Activated T-helper 9 cell treated with anti-CD3 and anti-CD28 coated beads, Interleukin-2, amount 50 U/mL, for 16 hours (primary cell): ENCODE measurements at places on chromosomes 4 and X.

DNA sequence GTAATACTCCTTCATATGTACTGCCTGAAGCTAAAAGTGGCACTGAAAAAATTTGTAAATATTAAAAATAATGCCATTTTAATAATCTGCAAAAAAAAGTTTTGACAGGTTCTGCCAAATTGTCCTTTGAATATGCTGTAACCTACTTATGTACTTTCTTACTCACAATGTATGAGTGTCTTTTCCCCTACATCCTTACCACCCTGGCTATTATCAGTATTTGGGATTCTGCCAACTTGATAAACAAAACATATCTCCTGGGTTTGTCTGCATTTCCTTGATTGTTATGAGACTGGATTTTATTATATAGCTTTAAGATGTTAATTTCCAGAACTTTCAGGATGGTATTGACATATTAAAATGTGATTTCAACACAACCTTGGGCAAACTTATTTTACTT is 187.9 kb downstream of the CHM start:
- DNase-seq: no peak

GRCh38 chrX:124388562-124388961 is 42.2 kb downstream of the SH2D1A start:
- DNase-seq: peak; percentile 39

DNA sequence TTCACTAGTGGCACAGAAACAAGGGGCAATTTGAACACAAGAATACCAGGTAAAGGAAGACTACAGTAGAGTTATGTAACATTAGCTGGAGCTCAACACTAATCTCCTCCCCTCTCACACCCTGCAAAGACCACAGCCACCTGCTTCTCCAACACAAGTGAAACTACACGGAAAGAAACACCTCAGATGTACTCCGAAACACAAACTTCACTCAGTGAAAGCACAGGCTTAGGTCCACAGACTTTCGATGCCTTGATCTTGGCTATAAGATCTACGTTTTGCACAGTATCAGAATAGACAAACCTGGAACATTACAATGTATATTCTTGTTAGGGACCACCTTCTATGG is 7.6 kb downstream of the ACSL1 start:
- DNase-seq: no peak

DNA sequence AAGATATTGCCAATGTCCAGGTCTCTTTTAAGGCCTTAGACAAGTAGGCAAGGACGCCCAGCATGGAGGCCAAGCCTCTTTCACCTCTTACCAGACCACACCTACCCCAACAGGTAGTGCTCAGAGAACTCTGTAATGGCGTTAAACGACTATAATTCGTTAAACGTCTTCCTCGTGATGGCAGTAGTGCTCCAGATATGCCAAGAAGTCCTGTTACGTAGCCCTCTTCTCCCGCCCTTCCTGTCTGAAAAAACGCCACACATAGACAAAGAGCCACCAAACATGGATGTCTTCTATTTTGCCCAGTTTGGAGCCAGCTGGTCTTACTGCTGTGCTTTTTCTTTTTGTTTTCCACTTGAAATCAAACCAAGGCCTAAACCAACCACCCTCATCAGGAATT is 190.7 kb downstream of the OR13H1 start:
- peak; percentile 32 for DNase-seq

DNA sequence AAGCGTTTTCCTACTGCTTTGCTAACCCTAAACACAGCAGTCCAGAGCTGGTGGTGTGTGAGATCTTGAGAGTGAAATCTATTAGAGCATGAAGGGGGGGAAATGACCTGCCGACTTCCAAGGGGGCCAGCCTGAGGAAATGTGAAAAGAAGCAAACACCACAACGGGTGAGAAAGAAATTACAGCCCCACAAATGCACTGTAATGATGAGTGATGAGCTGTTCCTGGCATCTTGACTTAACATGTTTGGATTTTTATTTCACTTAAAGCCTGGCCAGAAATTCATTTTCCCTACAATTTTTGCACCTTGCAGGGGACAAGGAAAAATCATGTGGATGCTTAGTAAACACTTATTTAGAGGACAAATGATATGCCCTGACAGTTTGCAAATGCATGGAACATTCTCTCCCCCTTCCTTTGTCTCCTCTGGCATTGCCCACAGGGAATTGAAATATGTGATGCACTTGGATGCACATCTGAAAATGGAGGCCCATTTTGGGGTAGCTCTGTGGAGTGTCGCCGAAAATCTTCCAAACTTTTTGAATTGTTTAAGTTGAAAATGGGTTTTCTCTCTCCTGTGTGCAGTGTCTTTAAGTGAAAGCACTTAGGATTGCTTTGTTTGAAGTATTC is 84.3 kb upstream of the TMEM150C start:
- no peak for DNase-seq

DNA sequence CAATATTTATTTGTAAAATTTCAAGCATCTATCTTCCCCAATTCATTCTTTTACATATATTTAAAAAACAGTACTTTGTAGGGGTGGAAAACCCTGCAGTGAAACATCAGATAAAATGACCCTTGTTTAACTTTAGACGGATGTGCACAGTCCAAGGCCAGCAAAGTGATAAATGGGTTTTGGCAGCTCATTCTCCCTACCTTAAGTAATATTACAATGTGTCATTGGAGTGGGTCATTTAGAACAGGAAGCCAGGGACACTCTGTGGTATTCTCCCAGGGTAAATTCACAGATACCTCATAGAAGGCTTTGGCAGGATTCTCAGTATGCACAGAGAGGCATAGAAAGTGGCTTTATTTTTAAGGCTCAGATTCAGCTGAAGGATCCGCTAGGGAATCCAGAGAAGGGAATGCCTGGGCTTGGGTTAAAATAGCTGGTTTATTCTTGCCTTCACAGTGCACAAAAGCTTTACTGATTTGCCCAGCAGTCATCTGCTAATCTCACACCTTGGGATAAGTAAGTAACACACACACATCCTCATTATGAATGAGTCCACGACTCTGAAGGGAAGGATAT is 206.7 kb downstream of the RASL11B start:
- no peak for DNase-seq

DNA sequence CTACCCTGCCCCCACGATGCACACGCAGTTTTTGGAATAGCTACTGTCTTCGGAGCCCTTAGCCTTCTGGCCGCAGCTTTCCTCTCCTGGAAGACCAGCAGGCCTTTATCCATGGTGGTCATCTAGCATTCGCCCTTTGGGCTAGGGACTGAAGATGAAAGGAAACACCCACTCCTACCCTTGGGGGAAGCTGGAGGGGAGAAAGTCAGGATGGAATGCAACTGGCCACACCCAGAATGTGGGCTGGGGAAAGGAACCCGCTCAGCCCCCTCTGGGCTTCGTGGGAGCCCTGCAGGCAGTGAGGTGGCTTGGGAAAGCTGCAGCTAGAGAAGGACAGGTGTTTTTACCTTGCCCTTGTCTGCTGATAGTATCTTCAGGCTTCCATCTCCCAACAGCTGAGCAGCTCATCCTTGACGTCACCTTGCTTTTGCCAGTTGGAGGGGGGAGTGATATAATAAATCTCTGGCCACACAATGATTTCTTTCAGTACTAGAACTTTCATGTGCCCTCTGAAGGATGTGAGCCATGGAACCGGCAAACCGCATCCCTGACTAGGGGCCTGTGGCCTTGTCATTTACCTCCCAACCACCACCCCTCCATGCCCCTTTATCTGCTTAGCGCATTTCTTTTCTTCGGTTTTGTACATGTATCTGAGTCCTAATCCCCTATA is 59.0 kb downstream of the ELF4 start:
- DNase-seq: no peak

DNA sequence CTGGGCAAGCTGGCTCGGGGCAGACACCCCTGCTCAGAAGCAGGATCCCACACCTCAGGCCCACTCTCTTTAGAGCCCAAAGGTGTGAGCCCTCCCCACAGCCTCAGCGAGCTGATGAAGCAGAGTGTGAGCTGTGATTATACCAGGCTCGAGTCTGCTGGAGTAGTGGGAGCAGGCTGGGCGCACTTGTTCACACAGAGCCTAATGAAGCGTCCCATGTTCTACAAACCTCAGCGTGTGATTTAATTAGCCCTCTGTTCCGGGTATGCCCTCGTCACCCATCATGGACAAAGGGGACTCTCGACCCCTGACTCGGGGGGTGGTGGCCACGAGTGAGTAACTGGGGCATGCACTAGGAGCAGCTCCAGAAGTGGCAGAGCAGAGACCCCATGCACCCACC is 62.3 kb downstream of the PPP2R2C start:
- DNase-seq: no peak

GRCh38 chr4:186725469-186726425 is 2.1 kb upstream of the FAT1 start:
- no peak for DNase-seq
